ENCODE measurements at places on chromosomes 13 and 19.

DNA sequence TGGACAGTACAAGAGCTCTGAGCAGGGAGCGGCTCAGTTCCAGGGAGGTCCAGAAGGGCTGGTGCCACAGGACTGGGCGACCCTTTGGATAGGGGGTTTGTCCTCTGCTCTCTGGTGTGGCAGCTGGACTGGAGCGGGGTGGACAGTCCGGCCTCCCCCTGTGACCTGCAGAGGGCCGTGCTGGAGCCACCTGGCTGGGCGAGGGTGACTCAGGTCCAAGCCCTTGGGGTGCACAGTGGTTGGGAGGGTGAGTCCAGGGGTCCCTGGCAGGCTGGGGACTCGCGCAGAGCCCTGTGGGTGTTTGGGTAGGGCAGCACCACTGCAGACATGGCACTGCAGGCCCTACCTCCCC, 7.2 kb downstream of the SSBP4 start:
- DNase-seq: no peak

- no peak for DNase-seq
Observed at GRCh38 chr13:114147803-114148520, 15.5 kb upstream of the RASA3 start.

- no peak for DNase-seq
Observed at GRCh38 chr19:4922530-4923275, 13.4 kb downstream of the UHRF1 start.

DNA sequence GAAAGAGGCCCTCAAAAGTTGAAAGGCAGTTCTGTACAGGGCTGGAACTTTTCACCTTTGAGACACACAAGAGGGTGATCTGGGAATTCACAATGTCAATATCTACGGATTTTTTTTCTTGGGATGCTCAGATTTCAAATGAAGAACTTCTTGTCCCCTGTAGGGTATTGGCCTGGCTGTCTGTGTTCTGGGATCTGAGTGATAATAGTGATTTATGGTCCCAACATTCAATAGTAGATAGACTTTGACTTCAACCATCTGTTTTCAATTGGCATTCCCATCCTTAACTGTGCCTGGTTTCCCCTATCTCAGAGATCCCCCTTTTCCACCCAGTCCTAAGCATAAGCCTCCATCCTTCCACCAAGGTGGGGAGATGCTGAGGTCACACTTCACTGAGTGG, 274.1 kb downstream of the COG6 start:
- no peak for DNase-seq

DNA sequence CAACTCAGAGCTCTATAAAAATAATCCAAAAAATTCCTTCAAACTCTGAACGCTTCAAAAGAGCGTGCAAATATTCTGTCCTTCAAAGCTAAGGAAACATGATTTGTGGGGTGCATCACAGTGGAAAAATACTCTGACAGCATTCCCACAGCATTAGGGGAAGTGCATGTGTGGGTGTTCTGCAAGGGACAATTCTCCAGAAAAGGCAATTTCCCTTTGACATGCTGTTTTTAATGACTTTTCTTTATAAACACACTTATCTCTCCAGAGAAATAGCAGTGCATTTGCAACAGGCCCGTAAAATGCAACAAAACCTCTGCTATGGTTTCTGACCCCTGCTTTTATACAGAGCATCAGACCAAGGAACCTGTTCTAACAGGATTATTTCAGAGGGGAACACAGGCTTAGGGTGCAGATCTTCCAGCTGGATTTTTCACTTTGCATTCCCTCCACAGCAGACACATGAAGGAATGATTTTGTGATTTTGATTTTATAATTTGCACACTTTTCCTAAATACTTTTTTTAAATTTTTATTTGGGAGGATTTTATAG, 42.6 kb downstream of the KL start:
- no peak for DNase-seq

DNA sequence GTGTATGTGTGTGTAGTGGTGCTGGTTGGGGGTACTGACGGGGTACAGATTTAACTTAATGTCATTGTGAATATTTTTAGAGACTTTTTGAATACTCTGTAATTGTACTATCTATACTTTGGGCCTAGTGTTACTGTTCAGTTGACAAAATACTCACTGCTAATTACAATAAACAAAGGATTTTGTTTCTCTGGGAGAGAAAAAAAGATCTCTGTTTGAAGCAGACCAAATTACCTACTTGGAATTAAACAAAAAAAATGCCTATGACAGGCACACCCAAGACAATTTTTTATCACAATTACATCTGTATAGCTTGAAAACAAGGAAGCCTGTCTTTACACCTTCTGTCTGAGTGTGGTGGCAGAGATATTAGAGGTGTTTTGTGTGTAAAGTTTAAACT, 45.1 kb downstream of the OLFM4 start:
- no peak for DNase-seq

- no peak for DNase-seq
Observed at GRCh38 chr13:45174478-45174877, 26.4 kb downstream of the KCTD4 start.

DNA sequence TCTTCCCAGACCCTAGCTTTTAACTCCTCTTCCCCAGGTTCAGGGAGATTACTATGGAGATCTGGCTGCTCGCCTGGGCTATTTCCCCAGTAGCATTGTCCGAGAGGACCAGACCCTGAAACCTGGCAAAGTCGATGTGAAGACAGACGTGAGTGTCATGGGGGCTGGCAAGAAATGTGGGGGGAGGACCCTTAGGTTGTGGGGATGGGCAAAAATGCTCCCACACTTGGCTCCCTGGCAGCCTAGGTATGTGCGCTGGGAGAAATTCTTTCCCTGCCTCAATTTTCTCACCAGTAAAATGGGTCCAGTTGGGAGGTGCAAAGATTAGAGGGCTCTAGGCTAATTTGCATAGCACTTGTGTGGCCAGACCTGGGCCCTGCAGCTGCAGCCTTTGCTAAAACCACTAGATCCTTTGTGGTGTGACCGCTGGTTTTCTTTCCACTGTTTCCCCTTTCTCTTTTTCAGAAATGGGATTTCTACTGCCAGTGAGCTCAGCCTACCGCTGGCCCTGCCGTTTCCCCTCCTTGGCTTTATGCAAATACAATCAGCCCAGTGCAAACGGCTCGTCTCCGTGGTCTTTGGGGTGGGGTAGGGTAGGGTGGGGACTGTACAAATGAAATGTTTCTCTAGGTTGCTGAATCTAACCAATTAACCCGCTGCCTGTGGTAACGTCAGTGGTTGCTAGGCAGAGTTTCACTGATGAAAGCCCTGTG, 959 bp upstream of the RAB4B start:
- peak; percentile 94 for DNase-seq

- no peak for DNase-seq
Observed at GRCh38 chr13:27411341-27411740, 13.1 kb upstream of the GTF3A start.

DNA sequence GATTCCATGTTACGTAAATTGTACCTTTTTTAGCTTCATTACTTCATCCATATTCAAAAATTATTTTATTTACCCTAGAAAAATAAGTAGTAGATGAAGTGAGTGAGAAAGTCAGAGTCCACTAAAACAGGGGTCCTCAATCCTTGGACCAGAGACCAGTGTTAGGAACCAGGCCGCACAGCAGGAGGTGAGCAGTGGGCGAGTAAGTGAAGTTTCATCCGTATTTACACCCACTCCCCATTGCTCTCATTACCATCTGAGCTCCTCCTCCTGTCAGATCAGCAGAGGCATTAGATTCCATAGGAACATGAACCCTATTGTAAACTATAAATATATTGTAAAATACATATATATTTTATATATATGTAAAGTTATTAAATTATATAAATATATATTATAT, 119.0 kb downstream of the PAN3 start:
- DNase-seq: no peak

- no peak for DNase-seq
Observed at GRCh38 chr13:109043636-109044035, 414.2 kb downstream of the MYO16 start.

GRCh38 chr13:36907821-36908220, 12.2 kb downstream of the SMAD9 start:
- DNase-seq: no peak

Data from hematopoietic multipotent progenitor cell treated with erythropoietin and hydrocortisone succinate and interleukin-3 and kit ligand, for 15 days (in vitro differentiated cells).